Esophagus squamous epithelium (tissue), 5 donors: ENCODE measurements at places on chromosomes 7 and 10. TPM values are rescaled to one million over a fixed set of nuclear protein-coding genes. Genes with fewer than 3 reads are reported as not detected.

Gene FAM237B
- not detected for total RNA-seq

Gene SEMA3D
- total RNA-seq = 0.15 TPM

Gene TPST1
- total RNA-seq = 12.3 TPM

Gene FIS1
- total RNA-seq = 127 TPM

Gene MMRN2
- 3.4 TPM for total RNA-seq

Gene GFRA1
- 1.0 TPM for total RNA-seq

Gene AKR1D1
- not detected for total RNA-seq

Gene IL15RA
- 14.4 TPM for total RNA-seq

Gene RAB18
- 40.4 TPM for total RNA-seq

Gene TMEM270
- total RNA-seq = not detected

Gene CHAT
- not detected for total RNA-seq

Gene NEBL
- 61.8 TPM for total RNA-seq

Gene CRYGN
- not detected for total RNA-seq

Gene CALD1
- 113 TPM for total RNA-seq

Gene CTAGE4
- 5.0 TPM for total RNA-seq

Gene MACROH2A2
- total RNA-seq = 23.5 TPM

Gene ADCYAP1R1
- total RNA-seq = 0.15 TPM

Gene MRLN
- not detected for total RNA-seq

Gene ODAD2
- total RNA-seq = not detected

Gene SPDYE16
- not detected for total RNA-seq

Gene TMEM176B
- 3.3 TPM for total RNA-seq

Gene CTNNA3
- total RNA-seq = 0.29 TPM

Gene CYP2E1
- total RNA-seq = 26.9 TPM

Gene NEURL1
- total RNA-seq = not detected

Gene IDI2
- total RNA-seq = not detected

Gene KLF14
- total RNA-seq = not detected

Gene MYL10
- not detected for total RNA-seq

Gene SPDYE11
- not detected for total RNA-seq

Gene TBXAS1
- total RNA-seq = 24.8 TPM

Gene ADIRF
- 65.1 TPM for total RNA-seq

Gene PNLIPRP2
- total RNA-seq = not detected

Gene MRPS17
- total RNA-seq = 11.6 TPM

Gene ARMC3
- total RNA-seq = not detected

Gene SRGN
- total RNA-seq = 17.1 TPM

Gene ATP6V1F
- 103 TPM for total RNA-seq

Gene VAX1
- total RNA-seq = not detected

Gene MYO3A
- total RNA-seq = 1.0 TPM

Gene IFRD1
- 19.4 TPM for total RNA-seq

Gene LIPJ
- total RNA-seq = 0.19 TPM

Gene SUN3
- total RNA-seq = not detected

Gene APBB1IP
- total RNA-seq = 1.8 TPM

Gene SLC13A1
- total RNA-seq = not detected

Gene PNLIP
- not detected for total RNA-seq

Gene GHRHR
- not detected for total RNA-seq

Gene WEE2
- total RNA-seq = not detected

Gene CYP3A4
- not detected for total RNA-seq

Gene NEUROD6
- not detected for total RNA-seq

Gene TEX36
- not detected for total RNA-seq

Gene PPA1
- total RNA-seq = 210 TPM

Gene PDZD7
- 0.19 TPM for total RNA-seq

Gene ZNF485
- total RNA-seq = 3.0 TPM

Gene PARP12
- 17.0 TPM for total RNA-seq

Gene RPEL1
- not detected for total RNA-seq
